ENCODE measurements at places on chromosomes 7 and 10.

DNA sequence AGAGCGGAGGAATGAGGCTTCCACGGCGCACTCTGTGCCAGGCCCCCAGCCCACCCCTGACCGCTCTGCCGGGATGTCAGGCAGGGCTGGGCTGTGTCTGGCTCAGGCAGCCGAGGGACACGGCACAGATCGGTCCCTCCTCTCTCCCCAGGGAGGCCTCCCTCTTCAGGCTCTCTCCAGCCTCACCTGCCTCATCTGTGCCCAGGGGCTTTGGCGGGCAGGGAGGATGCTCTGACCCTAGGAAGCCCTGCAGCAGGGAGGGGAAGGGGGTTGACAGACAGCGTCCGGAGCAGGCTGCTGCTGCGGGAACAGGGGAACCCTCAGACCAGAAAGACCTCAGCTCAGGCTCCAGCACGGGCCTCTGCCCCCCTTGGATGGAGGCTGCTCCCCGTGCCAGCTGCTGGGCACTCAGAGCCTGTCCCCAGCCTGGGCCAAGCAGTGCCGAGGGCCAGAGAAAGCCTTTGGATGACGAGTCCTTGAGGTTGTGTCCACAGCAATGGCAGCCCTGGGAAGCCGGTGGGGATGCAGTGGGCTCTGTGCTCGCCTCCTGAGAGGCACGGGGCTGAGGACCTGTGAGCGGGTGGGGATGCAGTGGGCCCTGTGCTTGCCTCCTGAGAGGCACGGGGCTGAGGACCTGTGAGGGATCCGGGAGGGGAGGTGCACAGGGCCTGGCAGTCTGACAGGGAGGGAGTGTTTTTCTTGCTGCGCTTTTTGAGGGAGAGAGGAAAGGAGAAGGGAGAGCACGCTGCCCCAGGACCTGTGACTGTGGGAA, 66.9 kb downstream of the FOXL3 start:
- DNase-seq: no peak

DNA sequence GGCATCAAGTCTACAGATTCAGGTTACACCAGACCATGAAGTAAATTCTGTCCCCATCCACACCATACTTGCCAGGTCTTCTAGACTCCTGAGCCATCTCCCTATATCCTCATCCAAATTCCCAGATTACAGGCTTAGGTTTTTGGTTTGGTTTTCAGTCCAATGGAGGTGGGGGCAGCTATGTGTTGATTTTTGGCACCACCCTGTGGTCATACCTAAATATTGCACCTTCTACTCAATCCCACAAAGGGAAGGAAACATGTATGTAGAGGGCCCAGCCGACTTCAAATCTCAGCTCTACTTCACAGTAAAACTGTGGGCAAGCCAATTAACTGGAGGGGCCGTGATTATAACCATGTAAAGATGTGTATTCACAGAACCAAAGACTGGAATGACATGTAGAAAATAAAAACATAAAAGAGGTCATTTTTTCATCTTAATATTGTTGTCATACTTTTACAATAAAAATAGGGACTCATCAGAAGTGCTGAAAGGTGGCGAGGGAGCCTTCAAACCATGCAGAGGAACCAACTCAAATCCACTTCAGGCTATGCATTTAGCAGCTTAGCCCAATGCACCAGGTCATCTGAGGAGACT, 19.8 kb downstream of the ERCC6 start:
- no peak for DNase-seq

DNA sequence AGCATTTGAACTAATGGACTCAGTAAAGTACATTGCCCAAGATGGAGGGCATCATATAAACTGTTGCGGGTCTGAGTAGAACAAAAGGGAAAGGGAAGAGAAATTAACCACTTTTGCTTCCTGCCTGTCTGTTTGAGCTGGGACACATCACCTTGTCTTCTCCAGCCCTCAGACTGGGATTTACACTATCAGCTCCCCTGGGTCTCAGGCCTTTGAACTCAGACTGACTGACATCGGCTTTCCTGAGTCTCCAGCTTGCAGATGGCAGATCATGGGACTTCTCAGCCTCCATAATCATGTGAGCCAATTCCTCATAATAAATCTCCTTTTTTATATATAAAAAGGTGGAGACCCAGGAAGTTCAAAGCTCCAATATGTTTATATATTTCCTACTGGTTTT, 23.0 kb upstream of the WASL start:
- no peak for DNase-seq

DNA sequence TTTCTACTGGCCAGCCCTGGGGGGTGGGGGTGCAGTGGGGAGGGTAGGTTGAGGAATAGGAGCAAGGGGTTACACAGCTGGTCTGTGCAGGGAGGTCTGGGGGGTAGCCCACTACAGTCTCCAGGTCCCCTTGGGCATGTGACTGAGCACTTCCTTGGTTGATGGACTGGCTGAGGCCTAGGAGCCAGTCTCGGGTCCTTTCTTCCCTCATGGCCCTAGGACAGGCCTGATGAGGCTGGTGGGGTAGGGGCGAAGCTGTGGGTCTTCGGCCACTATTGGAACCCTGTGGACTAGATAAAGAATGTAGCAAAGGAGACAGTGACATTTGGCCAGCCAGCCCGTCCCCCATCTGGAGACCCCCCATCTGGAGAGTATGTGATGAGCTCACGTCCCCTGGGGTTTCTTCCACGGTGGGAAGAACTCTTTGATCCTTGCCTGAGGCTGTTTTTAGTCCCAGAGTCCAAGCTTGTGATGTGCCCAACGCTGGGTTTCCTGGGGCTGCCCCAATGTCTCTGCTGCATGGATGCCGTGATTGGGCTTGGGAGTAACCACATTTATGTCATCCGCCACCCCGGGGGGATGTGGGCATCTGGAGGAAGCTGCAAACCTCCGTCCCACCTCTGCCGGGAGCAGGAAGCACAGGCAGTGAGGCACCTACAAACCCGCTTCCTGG, 20.7 kb downstream of the FAM241B start:
- no peak for DNase-seq

DNA sequence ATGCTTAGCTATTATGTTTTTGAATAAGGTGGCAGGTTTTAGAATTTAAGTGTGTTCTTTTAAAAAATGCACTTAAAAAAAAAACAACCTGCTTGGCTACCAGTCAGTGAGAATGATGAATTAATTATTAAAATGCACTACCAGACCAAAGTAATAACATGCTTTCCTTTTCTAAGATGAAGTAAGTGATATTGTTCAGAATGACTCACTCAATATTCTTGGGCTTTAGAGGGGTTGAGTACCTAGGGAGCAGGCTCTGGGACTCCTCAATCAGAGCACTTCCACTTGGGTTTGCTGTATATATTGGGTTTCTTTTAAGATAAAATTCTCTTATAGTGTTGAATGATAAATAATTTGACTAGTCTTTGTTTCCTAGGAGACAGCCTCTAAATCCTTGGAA, 8.6 kb downstream of the STAM start:
- no peak for DNase-seq

DNA sequence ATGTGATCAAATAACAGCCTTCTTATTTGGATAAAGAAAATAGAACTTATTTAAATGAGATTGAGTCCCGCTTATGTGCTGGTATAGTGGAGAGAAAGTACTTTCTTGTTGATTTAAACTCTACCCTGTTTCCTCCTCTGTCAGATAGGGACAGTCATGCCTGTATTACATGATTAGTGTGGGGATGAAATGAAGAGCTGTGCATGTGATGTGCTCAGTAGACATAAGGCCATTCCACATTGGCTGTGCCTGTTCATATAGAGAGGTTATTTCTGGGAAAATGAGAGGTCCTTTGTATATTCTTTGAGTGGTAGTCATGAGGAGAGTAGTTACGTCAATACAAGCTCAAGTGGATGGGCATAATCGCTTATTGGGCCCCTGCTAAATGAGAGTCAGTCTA, 5.7 kb downstream of the MTURN start:
- no peak for DNase-seq

GRCh38 chr7:2019461-2019710, 213.4 kb downstream of the MAD1L1 start:
- no peak for DNase-seq

- DNase-seq: no peak
These were observed 17.4 kb upstream of the IKZF1 start for GRCh38 chr7:50287129-50287528.

GRCh38 chr10:129870474-129870757, 93.7 kb downstream of the EBF3 start:
- no peak for DNase-seq

DNA sequence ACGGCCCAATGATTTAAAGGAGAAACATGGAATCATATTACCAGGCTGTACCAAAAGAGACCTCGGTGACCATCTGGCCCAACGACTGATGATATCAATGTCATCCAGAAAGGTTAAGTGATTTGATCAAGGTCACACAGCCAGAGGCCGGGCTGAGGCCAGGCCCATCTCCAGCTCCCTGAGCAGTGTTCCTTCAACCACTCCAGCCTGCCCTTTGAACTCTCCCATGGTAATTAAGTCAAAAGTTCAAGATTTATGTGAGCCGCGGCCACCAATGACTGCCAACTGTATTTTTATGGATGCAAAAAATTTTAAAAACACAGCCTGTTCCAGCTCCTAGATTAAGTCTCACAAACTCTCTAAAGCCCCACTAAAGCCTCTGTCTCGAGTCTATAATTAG, 41.8 kb downstream of the FGFR2 start:
- no peak for DNase-seq

GRCh38 chr10:72009425-72010081, 45.4 kb downstream of the CHST3 start:
- peak; percentile 63 for DNase-seq

DNA sequence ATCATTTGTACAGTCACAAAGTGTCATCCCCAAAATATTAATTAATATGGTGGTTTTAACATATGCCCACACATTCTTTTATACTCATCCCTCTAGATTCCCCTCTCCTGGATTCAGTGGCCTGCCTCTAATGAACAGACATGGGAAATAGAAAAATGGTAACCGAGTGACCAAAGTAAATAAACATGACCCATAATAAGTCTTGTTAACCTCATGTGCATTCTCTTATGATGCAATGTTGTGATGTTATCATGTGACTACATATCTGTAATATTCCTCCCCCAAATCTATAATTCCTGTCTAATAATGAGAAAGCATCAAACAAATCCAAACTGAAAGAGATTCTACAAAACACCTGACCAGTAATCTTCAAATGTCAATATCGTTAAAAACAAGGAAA, 164.5 kb upstream of the PRSS1 start:
- no peak for DNase-seq

DNA sequence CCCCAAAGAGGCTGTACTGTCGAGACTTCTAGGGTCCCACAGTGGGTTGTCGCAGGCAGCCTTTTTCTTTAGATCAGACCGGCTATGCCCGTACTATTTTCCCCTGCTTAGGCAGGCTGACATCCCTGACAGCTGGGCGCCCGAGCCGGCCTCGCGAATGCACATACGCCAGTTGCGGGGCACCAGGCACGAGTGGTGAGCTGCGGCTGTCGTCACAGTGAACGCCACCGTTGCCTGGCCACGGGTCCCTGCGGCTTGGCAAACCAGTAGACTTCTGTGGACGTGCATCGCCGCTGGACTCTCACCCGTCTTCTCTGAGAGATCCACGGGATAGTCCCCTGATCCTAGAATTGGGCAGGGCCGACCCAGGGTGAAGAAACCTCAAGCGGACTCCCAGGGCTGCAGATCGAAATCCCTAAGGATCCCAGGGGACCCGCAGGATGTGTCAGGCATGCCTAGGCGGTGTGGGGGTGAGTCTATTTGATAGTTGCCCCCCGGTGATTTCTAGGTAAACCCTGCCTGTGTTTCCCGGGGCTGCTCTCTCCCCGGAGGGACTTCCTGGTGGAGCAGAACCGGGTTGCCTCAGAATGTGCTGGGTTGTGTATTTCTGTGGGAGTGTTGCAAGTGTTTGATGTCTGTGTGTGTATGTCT, 33.0 kb upstream of the ZNF273 start:
- no peak for DNase-seq

DNA sequence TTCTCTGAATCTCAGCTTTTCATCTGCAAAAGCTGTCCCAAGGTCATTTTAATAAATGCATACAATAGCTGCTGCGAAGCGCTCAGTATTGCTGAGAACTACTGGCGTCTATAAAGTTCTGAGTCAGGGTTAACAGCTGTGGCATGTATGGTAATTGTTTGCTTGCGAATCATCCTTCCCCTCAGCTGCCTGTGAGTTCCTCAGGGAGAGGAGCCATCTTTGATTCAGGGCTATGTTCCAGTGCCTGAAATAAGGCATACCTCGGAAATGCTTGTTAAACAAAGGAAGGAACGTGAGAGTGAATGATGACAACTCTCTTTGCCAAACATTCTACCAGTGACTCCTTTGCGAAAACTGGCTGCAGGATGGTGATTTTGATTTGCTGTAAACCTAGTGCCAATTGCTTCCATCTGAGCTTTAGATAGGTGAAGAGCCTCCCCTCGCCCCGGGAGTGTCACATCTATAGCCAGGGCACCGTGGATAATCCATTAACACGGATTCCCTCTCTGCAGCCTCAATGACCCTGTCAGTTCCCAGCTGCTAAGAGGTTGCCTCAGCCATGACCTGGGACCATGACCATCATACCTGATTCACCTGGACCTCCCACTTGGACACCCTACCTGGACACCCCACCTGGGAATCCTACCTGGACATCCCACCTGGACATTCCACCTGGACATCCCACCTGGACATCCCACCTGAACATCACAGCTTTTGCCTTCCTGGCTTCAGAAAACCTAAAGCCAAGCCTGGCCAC, 39.6 kb downstream of the GPRIN2 start:
- DNase-seq: no peak

DNA sequence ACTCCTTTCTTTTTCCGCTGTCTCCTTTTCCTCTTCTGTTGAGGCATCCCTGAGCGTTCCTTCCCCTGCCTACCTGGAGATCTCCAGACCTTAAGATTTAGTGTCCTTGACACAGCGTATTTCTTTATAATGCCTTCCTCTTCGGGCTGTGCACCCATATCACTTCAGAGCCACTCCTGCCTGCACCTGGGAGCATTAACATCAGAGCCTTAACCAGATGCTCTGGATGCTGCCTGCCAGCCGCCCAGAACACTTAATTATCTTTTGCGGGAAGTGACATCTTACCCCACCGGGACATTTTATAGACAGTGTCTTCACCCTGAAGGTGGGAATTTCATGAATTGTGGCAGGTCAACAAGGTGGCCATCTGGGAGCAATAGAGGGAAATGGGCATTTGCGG, 24.2 kb downstream of the UBTD1 start:
- DNase-seq: no peak

- DNase-seq: no peak
These were observed 143.6 kb upstream of the FAM13C start for GRCh38 chr10:59505926-59506325.

Data from SK-N-MC (cell line).